ENCODE measurements at places on chromosomes 7 and 10.

DNA sequence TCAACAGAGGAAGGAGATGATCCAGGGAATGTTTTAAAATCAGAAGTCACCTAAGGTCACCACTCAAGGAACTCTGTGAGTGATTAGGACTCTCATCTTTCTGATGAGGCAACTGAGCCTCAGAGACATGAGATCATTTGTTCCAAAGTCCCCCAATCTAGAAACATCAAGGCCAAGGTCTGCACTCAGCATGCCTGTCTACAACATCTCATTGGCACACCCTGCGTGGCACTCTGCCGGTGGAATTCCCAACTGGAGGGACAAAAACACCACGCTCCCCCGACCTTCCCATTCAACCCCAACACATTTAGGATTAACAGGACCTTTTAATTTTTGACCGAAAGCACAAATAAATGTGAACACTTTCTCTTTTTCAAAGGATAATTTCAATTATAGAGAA lies 31.4 kb downstream of the CPXM2 start:
- DNase-seq: no peak

- DNase-seq: no peak
Observed at GRCh38 chr7:106666353-106666752, 5.4 kb upstream of the CCDC71L start.

GRCh38 chr7:145696071-145696470 lies 420.5 kb upstream of the CNTNAP2 start:
- DNase-seq: no peak

- no peak for DNase-seq
Observed at GRCh38 chr10:73289958-73290357, 37.5 kb upstream of the MRPS16 start.

Measured in activated CD4-positive, alpha-beta T cell treated with anti-CD3 and anti-CD28 coated beads, Interleukin-2, amount 50 U/mL, for 1 hour (primary cell).